ENCODE measurements at places on chromosomes 11 and 22.

GRCh38 chr22:21920341-21921183 lies 32.1 kb downstream of the PPM1F start:
- DNase-seq = no peak

DNA sequence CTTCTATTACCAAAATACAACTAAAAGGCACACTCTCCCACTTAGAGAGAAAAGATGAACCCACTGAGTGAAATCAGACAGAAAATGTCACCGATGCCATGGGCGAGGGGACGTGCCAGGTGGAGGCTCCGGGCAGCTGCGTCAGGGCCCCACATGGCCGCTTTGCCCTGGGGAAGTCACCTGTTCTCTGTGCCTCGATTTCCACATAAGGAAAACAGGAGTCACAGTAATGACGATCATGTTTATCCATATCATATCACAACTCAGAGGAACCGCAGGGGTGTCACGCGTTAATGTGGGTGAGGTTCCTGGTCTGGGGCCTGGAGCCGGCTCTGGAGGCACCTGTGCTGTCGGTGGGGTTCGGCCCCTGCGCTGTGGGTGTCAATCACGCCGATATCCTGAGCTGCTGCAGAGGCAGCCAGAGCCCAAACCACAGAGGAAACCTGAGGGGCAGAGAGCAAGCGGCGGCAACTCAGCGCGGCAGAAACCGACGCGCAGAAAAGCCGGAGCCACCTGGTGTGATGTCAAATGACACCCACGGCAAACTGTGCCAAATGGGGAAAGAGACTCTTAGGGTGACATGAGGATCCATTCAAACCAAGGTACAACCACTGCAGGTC lies 243.7 kb downstream of the BRD1 start:
- DNase-seq = no peak

DNA sequence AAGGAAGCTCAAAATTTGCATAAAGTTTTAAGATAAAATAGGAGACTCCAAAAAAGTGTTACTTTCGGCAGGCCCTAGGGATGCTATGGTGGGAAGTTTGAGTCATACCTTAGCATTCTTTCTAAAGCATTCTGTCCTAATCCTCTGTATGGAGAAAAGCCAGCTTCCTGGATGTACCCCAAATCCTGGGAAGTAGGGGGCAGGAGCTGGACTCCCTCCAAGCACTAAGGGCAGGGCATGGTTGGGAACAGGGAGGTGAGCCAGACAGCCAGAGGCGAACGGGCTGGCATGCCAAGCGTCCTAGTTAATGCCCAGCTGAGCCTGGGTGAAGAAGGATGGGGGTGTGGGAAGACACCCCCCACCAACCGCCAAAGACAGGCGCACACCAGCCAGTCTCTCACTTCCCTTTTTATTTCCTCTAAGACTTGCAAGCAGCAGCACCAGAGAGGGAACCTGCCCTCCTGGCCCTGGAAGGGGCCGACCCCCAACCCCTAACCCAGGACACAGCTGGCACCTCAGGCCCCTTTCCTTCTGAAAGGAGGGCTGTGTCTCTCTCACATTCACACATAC lies 23.9 kb downstream of the RTN4RL2 start:
- no peak for DNase-seq

GRCh38 chr22:37277384-37277783 lies 4.9 kb upstream of the CYTH4 start:
- DNase-seq = no peak

GRCh38 chr11:94814272-94814976 lies 46.3 kb downstream of the AMOTL1 start:
- no peak for DNase-seq

DNA sequence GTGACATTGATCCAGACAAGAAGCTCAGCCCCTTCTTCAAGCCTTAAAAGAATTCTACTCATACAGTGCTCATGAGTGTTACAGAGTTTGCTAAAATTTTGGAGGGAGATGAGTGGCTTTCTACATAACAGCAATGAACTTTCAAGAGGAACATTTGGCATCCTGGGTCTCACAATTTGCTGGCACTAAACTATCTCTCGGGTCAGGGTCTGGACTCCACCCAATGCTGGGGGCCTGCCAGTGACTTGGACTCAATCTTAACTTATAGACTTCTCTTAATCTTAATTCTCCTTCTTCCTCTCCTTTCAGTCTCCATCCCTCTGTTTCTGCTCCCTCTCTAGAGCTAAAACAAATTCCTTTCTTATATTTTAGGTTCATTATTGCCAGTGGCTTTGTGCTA lies 317.9 kb downstream of the TMEM135 start:
- DNase-seq = no peak

GRCh38 chr22:16810188-16810802 lies 14.9 kb downstream of the XKR3 start:
- no peak for DNase-seq

- no peak for DNase-seq
These were observed 7.0 kb downstream of the OR9G1 start for GRCh38 chr11:56705784-56706396.

- peak; percentile 75 for DNase-seq
These were observed 6.4 kb downstream of the SNU13 start for GRCh38 chr22:41682033-41682807.

DNA sequence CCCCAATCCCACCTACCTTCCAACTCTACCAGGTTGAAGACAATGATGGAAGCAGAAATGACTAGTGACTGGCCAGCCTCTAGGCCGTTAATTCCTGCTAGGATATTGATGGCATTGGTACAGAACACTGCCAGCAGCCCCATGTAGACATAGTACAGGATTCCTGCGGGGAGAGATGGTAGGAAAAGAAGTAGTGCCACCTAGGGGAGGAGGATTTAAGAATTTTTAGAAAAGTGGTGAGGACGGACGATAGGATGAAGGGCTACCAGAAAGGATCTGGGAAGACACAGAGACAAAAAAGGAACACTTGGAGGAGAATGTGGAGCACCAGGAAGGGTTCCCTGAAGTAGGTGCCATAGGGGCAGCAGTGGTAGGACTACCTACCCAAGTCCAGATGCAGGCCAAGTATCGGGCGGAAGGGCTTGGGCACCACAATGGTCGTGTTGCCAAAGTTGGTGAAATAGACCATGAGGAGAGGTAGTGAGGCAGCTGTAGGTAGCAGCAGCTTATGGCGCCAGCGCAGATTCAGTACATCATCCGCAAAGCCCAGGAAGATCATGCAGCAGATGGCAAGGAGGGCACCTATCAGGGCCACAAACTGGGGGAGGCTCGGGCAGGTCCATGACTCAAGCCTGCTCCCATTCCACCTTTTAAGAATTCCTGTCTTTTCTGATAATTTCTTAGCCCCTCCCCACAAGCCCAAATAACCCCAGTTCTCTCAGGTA lies 1.2 kb downstream of the DPAGT1 start:
- no peak for DNase-seq

DNA sequence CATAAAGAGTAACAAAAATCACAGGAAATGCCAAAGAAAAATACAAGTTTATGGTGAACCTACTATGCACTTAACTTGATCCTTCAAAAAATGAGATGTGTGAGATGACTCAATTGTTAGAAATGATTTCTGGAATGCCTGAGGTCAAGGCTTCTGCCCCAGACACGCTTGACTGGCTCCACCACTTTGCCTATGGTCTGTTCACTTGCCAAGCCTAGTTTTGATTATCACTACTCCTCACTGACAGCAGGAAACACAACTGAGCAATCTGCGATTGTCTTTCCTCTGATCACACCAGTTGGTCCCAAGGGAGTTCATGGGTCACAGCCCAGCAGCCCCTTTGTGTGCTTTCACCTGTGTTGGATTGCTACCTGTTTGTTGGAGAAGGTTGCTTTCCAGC lies 20.6 kb upstream of the PRDM10 start:
- DNase-seq = no peak

DNA sequence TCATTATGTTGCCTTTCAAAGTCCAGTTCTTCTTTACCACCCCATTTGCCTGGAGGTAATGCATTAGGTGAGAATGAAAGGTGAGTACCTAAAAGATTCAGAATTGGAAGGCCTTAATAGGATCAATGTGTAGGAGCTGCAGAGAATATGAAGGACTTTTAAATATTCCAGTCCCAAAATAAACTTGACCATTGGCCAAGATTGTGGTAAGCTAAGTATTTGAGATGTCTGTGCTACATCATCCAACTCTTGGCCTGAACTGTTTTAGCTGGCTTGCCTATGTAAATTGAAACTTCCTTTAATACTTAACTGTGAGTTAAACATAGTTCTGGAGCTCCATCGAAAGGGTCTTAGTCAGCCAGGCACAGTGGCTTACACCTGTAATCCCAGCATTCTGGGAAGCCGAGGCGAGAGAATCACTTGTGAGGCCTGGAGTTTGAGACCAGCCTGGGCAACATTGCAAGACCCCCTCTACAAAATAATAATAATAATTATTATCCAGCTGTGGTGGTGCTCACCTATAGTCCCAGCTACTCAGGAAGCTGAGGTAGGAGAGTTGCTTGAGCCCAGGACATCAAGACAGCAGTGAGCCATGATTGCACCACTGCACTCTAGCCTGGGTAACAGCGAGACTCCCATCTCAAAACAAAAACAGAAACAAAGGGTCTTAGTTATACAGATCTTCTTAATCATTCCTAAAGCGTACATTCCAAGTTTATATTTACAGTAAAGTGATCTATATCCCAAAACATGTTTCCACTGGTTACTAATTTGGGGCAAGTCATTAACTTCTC lies 29.8 kb downstream of the MTMR3 start:
- no peak for DNase-seq

DNA sequence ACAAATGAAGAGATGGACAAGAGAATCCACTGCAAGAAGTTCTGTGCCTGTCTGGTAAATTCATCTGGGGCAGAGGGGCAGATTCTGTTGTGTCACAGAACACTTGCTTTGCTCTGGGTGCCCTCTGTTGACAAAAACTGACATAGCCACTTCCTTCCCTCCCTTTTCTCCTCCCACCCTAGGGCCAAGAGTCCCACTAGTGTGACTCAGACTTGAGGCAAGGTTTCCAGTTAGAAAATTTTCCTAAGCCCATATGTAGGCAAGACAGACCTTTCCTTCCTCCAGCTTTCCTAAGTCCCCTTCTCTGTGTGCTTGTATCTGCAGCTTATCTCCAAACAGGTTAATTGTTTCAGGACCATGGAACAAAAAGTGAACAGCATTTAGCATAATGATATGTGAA lies 106.8 kb downstream of the RBFOX2 start:
- DNase-seq = no peak

GRCh38 chr11:27238811-27239210 lies 124.2 kb downstream of the CCDC34 start:
- DNase-seq = no peak

DNA sequence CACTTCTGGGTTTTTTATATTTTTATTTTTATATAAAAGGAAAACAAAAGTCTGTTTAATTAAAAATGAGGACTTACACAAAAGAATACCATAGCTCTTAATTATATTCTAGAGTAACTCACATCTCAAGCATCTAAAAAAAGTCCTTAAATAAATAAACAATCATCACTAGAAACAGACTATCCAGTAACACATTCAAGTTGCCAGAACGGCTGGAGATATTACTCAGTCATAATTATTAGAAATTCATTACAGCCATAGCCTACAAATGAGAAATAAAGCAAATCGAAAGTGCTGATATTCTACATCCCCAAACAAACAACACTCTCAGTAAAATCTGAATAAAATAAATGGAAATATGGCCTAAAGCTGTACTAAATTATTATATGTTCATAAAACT lies 182.5 kb upstream of the C11orf58 start:
- DNase-seq = no peak

GRCh38 chr11:131474947-131475346 lies 104.5 kb downstream of the NTM start:
- no peak for DNase-seq

DNA sequence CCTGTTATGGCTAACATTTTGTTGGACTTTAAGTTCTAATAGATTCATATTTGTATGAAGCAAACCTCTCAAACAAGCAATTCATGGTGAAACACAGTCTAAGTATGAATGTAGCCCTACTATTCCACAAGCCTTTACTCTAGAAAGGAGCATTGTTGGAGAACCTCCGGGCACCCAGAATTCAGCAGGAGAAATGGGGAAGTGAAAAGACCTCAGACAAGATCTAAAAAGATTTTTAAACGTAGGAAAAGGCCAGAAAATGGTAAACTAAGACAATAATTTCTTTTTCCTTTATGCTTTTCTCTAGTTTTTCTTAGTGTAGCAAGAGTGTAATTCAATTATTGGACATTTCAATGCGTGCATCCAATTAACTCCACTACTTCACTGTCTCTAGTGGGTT lies 426.4 kb downstream of the INSC start:
- DNase-seq = no peak

DNA sequence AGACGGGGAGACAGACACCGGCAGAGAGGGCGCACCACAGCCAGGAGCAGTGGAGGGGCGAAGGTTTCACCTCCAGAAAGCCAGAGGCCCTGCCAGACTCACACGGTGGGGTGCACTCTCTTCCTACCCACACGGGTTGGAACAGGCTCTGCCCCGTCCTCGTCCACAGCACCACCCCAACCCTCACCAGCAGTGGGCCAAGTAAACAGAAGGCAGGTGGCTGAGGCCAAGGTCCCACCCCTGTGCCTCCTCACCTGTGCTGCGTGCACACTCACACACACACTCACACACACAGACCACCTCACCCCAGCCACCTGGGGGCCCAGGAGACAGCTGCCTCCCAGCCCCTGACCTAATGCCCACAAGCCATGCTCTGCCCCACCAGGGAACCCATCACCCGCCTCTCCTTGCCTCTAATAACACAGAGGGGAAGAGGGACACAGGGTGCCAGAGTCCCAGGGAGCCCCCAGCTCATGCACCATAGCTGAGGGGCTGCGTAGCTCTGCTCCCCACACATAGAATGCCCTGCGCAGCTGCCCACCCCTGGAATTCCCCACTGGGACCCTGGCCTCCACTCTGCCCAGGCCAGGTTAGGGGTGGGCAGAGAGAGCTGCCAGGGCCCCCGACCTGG lies 3.1 kb downstream of the CYB5R3 start:
- DNase-seq = no peak

DNA sequence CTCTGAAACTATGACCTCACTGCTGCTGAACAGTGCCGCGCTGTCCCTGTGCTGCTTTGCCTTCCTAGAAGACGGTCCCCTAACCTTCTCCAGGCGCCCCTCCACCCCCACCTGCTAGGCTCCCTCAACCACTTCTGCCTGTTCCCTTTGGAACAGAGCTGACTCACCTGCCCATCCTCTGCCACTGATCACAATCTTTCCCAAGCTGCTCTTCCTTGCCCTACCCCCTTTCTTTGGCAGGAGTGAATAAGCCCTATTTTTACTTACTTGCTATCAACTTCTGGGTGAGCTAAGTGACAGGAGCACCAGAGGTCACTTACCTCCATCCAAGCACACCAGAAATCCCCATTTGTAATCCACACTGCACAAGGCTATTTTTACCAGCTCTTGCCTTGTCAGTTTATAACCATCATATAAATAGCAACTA lies 116.0 kb upstream of the BID start:
- no peak for DNase-seq

DNA sequence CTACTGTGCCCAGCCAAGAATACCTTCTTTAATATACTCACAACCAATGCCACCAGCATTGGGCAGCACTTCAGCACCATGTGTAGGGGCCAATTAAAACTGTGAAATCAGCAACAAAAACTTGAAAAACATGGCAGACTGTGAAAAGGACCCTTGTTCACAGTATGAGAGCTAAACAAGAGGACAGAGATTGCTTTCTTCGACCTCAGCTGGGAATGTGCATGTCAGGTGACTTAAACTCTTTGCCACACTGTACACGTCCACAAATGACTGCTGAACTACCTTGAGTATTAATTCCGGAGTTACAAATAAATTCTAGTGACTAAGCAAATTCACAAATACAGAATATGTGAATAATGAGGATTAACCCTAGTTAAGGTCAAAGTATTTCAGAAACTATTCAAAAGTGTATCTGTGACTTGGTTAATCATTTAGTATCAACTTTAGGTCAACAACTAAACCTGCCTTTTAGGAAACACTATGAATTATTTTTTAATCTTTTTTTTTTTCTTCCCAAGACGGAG lies 33.0 kb downstream of the DDX6 start:
- no peak for DNase-seq

- DNase-seq = no peak
These were observed 114.2 kb upstream of the CADM1 start for GRCh38 chr11:115618428-115618827.

Data from stimulated activated CD8-positive, alpha-beta memory T cell treated with anti-CD3 and anti-CD28 coated beads, Interleukin-7, amount 100 ng/mL, for 1 hour (primary cell).